ENCODE measurements at places on chromosomes 4 and X.

- no peak for DNase-seq
Measured at GRCh38 chrX:133655275-133656265, 240.3 kb upstream of the GPC4 start.

- no peak for DNase-seq
Measured at GRCh38 chr4:188596021-188596420, 456.8 kb downstream of the TRIML1 start.

GRCh38 chr4:17203797-17204196, 305.4 kb upstream of the LDB2 start:
- no peak for DNase-seq

DNA sequence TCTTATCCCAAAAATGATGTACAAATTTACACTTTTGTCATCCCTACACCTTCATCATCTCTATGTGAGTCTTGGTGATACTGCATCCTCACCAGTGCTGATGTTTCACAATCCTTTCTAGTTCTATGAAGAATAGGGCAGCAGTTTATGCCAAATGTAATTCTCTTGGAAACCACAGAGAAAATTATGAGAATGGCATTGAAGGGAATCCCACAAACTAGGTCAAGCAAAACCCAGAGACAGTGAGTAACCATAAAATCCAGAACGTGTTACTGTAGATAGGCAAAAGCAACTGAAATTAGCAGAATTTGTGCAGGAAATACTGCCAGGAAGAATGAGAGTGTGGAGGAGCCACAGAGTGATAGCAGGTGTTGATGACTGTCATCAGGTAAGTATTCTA, 24.5 kb downstream of the IL15 start:
- DNase-seq: no peak

GRCh38 chr4:109207061-109207460, 95.4 kb downstream of the COL25A1 start:
- DNase-seq: peak; percentile 4

- DNase-seq: no peak
Measured at GRCh38 chr4:81142744-81143143, 72.3 kb downstream of the PRKG2 start.

GRCh38 chr4:6267573-6267972, 2.1 kb upstream of the WFS1 start:
- no peak for DNase-seq

- no peak for DNase-seq
Measured at GRCh38 chr4:73866246-73866645, 2.9 kb upstream of the CXCL1 start.

DNA sequence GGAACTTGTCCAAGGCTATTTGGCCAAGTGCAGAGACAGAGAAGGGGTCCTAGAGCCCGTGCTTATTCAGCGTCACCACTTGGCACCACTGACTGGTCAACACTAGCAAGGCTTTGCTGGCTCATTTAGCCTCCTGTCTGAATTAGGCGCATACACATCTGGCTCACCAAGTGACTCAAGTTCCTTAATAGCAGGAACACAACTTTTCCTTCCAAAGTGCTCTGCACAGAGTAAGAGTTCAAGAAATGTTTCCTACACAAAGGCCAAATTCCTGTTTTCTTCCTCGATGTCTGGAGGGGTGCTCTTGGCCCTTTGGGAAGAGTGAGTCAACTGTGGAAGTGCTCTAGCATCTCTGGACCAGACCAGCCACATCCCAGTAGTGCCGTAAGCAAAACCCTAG, 26.8 kb upstream of the CENPU start:
- DNase-seq: no peak

DNA sequence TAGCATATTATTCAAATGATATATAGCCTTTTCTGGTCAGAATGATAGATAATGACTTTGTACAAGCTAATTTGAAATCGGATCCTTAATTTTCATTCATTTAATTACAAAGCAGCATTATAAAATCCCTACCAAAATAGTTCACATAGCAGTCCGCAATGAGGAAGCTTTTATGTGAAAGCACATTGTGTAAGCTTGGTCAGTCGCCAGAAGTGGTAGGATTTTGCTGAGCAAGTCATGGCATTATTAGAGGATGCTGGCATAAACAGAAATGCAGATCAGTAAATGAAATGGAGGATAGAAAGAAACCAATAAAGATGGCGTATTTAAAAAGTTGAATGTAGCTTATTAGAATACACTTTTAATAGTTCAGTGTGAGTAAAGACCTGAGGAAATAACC, 93.2 kb upstream of the DIAPH2 start:
- DNase-seq: no peak

DNA sequence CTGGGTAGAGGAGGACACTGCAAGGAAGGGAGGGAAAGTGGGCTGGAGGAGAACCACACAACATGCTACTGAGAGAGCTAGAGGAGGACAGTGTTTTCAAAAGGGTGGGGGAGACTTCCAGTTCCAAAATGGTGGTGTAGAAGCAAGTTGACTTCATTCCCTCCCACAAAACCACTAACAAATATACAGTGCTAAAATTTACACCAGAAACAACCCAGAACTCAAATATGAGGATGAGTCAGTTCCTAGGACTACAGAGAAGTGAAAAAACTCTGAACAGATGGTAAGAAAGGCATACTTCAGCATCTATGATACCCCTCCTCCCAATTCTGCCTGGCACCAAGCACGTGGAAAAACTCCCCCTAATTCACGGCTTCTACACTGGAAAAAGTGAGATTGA, 9.8 kb downstream of the AADAT start:
- DNase-seq: no peak

DNA sequence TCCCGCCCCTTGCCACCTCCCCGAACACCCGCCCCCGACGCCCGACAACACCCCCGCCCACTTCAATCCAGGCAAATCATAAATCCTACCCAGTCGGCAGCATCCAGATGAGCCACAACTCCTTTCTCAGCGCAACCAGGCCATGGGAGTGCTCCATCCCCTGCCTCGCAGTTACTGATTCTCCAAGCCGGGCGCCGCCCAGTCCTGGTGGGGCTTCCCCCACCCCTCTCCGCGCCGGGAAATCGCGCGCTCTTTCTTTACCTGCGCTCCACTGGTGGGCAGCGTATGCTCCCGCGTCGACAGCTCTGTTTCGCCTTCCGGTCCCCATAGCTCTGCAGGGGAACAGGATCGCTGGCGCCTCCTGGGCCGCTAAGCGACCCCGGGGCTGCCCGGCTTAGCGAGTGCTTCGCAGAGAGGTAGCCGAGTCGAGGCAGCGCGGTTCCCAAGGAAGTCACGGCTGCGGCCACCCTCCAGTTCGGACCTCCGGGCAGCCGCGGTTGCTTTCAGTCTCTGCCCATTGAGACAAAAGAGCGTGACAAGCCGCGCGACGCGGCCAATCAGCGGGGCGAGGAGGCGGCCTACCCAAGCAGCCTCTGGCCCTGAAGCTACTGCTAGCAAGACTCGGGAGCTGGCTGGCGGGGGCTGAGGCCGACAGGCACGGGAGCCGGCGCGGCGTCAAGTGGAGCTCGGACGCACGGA, 43.7 kb upstream of the TMSB15B start:
- peak; percentile 82 for DNase-seq

DNA sequence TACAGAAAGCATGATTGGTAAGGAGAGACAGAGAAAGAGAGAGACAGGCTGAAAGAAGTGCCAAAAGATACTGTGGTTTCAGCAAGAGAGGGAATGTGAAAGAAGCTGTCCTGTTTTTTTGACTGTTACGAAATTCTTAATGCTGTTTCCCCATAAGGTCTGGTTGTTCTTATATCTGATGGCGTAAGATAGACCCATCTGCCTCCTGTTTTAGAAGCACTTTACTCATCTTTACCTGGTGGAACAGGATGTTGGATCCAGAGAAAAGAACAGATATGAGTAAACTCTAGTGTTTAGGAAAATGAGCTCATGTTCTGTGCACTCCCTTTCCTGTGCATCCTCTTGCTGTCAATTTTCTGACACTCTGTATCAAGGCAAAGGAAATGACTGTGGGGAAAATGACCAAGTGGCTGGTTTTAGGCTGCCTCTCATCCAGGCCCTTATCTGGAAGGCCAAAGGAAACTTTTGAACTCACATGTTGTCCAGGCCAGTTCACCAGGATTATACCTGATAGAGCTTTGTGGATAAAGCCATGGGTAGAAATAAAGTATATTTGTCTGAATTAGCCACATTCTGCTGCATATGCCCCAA, 311.7 kb upstream of the HTR2C start:
- no peak for DNase-seq

DNA sequence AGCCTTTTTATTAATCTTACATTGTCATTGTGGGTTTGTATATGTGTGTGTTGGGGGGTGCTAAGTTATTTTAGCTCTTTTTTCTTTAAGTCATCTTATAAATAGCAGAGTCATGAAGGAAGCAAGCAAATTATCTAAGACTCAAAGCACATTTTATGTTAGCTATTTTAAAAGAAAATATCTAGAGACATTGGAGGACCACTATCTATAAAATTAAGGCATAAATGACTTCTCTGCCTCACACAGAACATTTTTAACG, 3.7 kb upstream of the PPBP start:
- DNase-seq: no peak

DNA sequence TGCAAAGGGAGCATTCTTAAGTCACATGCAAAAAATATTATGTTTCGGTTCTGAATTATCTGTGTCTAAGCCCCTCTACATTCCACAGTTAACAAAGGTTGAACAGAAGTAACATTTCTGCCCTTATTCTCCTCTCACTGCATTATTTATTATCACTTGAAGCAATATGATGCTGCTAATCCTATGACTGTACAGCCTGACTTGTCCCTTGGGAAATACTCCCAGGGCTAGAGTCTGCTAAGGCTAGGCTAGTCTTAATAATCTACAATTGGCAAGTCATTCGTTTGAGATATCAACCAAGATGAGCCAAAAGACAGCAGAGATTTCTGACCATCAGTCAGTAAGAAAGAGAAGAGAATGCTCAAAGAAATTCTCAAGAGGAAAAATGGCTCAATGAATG, 226.9 kb upstream of the HCCS start:
- DNase-seq: no peak

DNA sequence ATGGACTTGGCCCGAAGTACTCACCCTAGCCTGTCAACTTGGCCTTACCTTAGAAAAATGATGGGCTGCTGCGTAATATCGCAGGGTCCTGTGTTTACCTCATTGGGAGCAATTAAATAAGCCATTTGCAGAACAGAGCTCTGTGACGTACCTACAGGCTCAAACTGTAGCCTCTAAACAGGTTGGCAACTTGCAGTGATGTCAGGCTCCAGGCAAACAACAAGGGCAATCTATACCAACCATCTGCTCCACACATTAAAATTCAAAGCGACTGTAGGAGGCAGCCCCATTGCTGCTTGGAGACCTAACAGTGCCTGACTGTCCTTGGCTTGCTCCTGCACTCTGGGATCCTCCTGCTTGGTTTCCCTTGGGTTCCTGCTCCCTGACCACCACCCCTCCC, 17.2 kb downstream of the VGLL1 start:
- no peak for DNase-seq

DNA sequence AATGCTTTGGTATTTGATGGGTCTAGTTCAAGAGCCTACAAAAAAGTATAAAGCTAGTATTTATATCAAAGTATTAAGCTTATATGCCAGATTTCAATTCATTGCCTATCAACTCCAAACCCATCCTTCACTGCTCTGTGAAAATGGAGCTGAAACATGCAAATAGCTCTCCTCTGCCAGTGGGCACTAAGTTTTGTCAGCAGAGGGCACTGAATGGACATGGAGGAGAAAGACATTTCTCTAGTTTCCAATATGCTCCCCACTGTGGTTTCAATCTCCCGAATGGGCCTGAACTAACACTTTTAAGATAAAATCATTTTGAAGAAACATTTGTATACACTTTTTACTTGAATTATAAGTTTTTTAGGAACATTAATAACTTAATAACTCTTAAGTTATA, 12.4 kb downstream of the PPID start:
- no peak for DNase-seq

DNA sequence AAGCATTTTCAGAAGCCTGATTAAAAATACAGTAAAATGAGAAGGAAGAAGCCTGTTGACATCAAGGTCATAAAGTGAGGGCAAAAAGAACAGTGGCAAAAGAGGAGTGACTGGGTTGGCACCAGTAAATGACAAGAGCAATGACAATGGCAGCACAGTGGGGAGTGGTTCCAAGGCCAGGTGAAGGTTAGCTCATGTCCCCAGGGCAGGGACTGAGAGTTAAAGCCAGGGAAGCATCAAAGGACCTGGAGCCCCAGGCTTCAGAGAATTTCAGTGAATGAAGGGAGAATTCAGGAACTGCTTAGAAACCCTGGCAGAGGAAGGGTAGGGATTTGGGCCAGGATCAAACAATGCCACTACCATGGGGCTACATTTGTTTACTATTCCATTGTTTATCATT, 8.8 kb upstream of the PIGA start:
- no peak for DNase-seq

DNA sequence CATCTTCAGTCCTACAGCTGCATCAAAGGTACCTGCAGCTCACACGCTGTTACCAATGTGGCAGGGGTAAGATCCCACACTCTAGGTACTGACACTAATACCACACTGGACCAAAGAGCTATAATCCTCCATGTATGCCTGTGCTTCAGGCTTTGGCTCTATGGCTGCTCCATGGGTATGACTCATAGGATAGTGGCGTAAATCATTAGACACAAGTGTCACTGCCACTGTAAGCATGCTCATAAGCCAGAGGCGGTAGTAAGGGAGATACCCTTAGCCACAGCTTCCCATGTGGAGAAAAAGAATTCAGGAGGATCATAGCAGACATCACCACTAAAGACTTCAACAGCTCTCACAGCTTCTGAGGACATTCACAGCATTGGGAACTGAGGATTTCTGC, 287.5 kb downstream of the ACTRT1 start:
- DNase-seq: no peak

- no peak for DNase-seq
Measured at GRCh38 chr4:64095398-64095797, 313.9 kb downstream of the TECRL start.

GRCh38 chr4:71300964-71301363, 37.9 kb upstream of the SLC4A4 start:
- DNase-seq: no peak

DNA sequence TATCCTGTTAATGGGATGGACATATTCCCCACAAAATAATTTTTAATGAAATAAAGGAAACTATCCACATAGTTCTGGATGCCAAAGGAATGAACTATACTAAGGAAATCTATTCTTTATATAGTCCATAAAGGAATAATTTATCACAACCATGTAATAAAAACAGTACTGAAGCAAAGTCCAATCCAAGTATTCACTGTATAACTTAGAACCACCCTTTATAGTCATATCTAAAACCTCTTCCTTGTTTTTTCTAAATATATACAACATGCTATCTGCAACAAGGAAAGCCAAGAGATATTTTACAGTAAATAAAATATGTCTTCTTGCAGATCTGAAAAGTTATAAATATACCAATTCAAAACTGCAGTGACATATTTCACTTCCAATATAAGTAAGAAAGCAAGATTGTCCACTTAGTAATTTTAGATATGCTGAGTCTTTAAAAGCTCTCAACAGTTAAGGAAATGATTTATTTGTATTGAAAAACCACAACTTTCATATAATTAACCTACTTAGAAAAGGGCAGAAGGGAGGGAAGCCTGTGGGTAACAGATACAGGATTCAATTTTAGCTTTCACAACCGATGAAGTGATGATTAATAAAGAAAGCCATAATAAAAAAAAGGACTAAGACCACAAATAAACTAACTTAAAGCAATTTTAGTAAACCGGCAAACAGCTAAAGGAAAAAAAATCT, 8.0 kb downstream of the NR3C2 start:
- no peak for DNase-seq
